CD4-positive, alpha-beta T cell treated with Interleukin-21 for 1 hour (primary cell): ENCODE measurements at places on chromosomes 6 and 20.
A peak's percentile ranks its signal among the peaks of the same experiment; 100 is the strongest.

DNA sequence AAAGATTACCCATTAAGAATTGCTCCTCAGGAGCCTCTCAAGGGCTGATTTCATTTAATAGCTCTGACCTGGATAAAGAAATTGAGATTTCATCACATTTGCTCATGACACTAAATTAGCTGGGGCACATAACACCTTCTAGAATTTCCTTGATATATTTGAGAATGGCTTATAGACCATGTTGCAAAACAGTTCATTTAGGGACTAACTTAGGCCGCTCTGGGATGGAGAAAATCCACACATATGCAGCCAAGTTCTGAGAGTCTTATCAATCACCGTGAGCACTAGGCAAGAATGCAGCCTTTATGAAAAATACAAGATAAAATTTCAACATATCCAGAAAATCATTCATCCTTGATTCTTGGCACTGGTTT is 91.0 kb upstream of the MCHR2 start:
- no peak for DNase-seq

DNA sequence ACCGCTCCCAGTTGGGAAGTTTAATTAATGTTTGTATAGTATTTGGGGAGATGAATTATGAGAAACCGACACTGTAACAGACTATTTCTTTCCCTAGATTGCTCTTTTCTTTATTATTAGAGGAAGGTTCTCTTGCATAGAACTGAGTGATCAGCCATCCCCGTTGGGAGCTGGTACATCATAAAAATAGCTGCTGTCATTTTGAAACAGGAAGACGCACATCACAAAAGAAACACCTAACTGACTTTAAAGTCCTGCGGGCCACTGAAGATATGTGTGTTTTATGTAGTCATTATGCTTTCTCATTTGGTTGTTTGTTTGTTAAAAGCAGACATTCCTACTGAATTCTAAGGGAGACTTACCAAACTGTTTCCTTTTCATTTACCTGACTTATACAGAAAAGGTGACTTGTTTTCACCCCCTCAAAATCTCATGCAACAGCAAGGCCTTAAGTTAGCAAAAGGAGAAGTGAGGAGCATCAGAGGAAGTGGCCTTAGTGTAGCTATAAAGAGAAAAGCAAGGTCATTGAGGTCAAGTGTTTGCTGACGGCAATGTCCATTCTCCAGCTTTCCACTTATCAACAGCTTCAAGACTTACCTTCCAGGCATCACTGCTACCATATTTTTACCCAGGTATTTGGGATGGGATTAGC is 91.0 kb downstream of the PKHD1 start:
- DNase-seq = no peak

DNA sequence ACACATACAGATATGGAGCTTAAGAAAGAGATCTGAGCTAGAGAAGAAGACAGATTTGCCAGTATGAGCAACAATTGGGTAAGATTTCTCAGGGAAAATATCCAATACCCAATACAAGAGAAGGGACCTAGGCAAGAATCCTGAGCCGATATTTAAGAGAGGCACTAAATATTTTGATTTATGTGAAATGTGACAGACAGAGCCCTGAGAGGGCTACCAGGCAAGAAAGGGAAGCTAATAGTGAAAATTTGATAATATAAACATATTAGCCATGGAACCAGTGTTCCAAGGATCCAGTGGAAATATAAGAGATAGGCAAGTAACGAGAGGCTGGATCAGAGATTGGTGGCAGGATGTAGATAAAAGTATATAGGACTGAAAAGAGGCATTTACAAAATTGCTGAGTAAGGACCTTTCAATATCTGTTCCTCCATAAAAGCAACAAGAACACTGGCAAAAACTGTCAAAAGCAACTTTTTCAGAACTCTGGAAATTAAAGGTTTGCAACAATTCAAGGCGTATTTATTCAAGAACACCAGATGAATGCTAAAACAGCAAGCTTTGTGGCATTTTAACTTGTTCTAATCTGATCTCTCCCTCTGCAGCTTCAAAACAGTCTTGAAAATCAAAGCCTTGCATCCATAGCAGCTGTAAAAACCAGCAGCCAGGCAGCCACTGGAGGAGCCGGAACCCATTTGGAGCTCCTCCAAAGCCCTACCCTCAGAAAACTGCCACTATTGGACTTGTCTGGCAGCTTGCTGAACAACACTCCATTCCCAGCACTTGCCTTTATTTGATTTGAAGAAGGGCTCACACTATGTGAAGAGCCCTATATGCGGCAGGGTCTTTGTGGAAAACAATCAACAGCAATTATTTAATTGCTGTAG is 58.8 kb downstream of the REV3L start:
- no peak for DNase-seq

GRCh38 chr20:41769592-41770018 is 151.4 kb upstream of the CHD6 start:
- no peak for DNase-seq

DNA sequence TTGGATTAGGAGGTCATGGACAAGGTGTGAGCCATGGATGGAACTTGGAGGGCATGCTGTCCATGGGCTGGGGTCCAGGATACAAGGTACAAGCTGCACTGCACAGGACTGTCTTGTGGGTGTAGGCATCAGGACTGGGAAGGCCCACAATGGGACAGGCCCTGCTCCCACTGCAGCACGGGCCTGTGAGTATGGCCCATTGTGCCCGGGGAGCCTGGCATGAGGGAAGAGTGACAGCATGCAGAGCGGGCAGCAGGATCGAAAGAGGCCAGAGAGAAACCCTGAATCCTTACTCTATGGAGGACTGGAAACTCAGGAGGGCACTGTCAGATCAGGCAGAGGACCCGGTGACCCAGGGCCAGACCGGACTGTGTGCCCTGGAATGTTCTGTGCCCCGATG is 211.3 kb downstream of the PREX1 start:
- DNase-seq = no peak

GRCh38 chr6:38143191-38144150 is 323.9 kb downstream of the ZFAND3 start:
- no peak for DNase-seq

- DNase-seq = no peak
Measured at GRCh38 chr6:84773431-84774156, 9.2 kb upstream of the TBX18 start.

GRCh38 chr20:17024513-17025119 is 202.2 kb upstream of the PCSK2 start:
- DNase-seq = no peak

- no peak for DNase-seq
Measured at GRCh38 chr20:11935212-11936154, 17.8 kb downstream of the BTBD3 start.

DNA sequence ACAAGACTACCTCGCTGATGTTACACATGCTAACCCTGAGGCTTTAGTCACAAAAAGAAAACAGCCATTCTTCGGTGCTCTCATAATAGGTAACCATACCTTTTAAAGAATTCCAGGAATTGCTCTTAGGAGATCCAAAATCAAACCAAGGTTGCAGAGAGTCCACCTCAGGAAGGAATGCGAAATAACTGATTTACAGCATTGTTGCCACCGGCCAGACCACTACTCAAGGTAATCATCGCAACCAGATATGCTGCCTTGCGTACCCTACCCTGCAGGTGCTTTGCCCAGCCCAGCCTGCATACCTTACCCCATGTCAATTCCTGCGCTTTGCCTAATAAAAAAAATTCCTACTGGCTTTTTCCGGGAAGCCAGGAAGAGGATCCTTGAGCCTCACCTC is 27.0 kb downstream of the NUP153 start:
- DNase-seq = no peak

DNA sequence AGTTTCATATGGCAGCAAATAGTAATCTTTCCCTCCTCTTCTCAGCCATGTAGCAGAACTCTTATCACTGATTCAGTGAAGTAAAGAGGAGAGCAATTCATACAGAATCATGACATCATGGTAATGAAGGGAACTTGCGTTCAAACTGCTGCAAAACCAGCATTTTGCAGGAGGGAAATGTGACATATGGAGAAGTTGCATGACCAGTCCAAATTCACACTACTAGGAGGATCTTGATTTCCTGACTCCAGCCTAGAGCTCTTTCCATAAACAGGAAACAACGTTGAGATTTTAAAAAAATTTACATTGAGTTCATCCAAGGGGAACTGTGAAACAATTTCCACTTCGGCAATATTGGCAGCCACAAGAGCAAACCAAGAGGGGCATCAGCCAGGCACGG is 63.8 kb downstream of the MBOAT1 start:
- DNase-seq = no peak

DNA sequence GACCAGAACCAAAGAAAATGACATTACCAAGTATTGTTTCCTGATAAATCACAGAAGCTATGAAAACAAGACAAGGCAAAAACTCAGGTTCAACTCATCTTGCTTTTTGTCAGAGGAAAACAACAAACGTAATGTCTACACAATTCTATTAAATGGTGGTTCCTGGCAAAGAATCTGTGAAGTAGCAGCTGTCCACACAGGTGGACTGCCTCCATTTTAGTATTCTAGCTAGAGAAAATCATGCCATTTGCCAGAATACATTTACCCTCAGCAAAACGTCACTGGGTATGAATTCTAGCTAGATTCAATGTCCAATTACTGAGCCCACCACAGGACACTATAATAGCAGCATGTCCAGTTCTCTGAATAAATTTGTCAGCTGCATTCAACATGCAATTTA is 125.4 kb downstream of the ADGRB3 start:
- no peak for DNase-seq

DNA sequence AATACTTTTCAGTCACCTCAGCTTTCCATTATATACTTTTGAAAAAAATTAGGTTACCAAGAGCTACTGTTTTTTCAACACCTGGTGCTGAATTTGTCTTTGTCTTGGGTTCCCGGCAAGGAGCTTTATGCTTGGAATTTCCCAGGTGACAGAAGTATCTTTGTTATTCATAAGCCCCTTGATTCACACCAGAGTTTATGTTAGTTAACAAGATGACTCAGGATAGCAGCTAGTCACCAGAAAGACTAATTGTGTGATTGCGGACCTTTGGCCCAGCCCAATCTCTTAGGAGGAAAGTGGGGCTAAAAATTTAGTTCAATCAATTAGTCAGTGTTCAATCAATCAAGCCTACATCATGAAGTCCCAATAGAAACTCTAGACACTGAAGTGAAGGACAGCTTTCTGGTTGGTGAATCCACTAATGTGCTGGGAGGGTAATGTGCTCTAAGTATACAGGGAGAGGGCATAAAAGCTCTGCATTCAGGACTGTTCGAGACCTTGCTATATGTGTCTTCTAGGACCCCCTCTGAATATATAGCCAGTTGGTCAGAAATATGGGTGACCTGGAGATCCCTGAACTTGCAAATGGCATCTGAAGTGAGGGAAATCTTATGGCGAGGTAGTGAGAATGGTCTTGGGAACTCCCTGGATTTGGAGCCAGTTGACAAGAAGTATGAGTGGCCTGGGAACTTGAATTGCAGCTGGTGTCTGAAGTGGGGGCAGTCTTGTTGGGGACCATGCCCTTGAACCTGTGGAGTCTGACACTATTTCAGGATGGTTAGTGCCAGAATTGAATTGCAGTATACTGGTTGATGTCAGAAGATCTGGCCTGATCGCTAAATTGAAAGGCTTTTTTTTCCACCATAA is 16.2 kb downstream of the TMEM30A start:
- DNase-seq = no peak

- DNase-seq = no peak
Measured at GRCh38 chr6:39319621-39320362, 2.7 kb downstream of the KCNK16 start.

DNA sequence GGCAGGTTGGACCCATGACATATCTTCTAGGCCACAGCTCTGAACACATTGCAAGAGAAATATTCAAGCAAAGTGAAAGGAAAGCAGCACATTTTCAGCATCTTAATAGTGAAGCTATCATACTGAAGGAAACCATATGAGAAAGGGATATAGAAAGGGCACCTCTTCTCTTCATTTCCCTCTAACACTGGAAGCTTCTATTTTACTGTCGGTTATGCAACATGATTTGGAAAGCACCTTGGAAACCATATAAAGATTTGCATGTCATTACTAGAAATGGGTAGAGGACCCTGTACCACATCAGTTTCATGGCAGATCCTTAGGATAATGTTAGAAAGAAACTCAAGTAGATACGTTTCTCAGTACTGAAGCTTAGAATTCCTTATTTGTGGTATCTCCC is 70.5 kb upstream of the HMGN3 start:
- no peak for DNase-seq

- DNase-seq = peak; percentile 35
Measured at GRCh38 chr6:152356662-152357061, 280.5 kb downstream of the SYNE1 start.

DNA sequence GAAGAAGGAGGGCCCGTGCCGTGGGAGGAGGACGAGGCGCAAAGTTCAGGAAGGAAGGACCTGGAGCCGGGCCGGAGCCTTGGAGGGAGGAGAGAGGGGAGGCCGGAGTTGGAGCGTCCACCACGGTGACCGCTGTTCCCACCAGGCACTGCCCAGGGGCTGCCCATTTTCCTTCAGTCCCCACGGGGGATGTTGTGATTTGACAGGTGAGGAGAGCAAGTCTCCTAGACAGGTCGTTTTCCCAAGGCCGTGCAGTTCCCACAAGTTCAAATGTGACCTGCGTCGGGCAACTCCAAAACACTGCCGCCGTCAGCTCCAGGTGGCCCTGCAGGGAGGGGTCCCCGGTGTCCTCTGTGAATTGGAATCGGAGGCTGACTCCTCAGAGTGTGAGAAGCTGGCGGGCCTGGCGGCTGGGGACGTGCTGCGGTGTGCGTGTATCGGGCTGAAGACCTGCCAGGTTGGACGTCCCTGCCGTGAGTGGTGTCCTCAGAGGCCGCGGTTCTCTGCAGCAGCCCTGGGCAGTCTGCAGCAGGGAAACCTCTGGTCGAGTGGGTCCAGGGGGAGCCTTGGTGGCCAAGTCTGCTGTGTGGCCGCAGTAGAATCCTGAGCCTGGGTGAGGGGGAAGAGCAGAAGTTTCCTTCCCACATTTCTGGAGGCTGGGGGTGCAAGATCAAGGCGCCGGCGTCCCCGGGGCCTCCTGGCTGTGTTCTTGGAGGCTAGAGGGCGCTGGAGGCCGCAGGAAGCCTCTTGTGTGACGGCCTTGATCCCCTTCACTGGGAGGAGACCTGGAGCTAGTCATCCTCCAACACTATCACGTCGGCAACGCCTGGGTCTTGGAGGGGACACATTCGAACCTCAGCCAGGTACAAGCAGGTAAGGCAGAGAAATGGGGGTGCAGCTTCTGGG is 115.1 kb upstream of the FRMD1 start:
- no peak for DNase-seq

- DNase-seq = no peak
Measured at GRCh38 chr6:105921781-105922180, 164.4 kb upstream of the PRDM1 start.

DNA sequence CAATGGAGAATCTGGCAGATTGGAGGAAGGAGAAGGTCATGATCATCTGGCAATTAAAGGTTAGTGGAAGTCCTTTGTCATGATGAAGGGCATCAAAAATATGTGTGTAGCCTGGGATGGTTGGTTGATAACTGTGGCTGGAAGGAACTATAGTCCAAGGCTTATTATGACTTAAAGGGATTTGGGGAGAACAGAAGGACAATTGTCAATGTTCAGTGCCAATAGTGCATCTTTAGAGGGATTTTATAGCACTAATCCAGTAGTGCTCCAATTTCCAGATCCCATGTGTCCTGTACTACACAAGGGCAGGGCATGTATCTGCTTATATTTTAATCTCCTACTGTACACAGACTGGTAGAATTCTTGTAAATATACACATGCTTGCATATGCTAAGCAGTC is 5.0 kb upstream of the ZBTB24 start:
- no peak for DNase-seq
